ENCODE measurements at places on chromosomes 12 and 14. TPM values are rescaled to one million over a fixed set of nuclear protein-coding genes. Genes with fewer than 3 reads are reported as not detected.

DNA sequence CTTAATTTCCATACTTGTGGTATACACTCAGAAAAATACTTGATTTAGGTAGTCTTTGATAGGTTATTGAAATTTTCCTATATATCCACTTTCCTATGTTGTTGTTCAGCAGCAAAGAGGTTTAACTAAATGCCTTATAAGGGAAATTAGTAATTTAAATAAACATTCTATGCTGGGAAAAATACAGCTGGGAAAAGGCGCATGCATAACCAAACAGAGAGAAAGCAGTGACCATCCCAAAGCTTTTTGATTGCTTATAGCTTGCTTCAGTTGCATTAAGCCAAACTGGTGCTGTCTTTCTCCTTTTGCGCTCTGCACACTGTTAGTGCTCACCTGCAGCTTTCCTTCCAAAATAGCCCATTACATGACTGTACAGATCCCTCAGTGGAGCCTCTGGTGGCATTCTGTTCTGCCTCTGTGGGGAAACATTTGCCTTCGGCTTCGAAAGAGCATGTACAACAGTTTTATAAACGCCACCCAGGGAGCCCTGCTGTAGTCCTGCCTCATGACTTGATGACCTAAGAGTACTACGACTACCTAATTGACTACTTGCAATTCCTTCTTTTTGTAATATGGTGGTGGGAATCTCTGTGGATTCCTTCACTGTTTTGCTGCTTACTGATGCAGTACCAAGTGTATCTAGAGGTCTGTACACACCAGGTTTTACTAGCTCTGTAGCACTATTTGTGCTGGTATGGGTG is 120.8 kb downstream of the RALGAPA1 start:
- no peaks in the 10 kb centered on the region for H3K4me1 ChIP-seq
- peaks cover 5% of the 10 kb centered on the region for H3K36me3 ChIP-seq
- no peaks in the 10 kb centered on the region for H3K27me3 ChIP-seq
- no peak overlapping the region for H3K4me3 ChIP-seq

DNA sequence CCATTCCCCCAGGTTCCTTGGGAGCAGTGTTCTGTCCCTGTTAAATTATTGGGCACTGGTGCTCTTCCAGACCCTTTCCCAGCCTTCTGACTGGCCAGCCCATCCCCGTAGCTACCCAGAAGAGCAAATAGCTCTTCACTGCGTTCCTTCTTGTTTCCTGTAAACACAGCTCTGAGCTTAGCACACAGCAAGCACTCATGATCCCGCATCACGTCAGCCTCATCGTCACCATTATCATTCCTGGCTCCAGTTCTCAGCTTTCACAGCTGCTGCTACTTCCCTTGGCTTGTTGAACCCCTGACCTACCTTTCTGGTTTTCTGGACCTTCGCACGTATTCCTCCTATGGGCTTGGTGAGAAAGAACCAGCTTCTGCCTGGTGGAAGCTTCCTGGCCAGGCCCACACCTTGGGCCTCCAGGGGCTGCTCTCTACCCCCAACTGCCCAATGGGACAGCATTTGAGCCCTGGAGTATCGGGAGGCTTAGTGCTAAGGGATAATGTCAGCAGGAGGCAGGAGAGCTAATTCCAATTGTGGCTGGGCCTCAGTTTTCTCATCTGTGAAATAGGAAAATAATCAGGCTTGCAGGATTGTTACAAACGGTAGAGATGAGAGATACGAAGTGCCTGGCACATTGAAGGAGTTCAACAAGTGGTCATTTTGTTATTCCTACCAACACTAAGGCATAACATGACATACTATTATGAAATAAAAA is 22.6 kb upstream of the PAPOLA start:
- no peaks in the 10 kb centered on the region for H3K4me1 ChIP-seq
- no peaks in the 10 kb centered on the region for H3K36me3 ChIP-seq
- no peak overlapping the region for H3K4me3 ChIP-seq
- peaks cover 7% of the 10 kb centered on the region for H3K27me3 ChIP-seq

DNA sequence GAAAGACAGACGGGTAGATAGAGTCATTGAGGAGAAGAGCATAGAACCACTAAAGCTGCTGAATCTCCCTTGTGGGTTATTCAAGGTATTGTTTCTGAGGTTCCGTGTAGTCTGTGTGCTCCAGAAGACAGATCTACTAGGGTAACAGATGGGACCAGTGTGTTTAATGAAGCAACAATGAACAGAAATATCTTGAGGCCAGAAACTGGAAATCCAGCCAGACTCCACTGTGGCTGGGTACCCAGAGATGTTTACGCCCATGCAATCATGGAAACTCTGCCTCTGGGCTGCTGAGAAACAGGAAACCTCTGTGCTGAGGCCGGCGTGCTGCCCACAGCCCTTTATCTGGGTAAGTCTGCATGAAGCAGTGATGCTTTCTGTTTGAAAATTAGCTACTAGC is 8.3 kb downstream of the PROX2 start:
- peaks cover 9% of the 10 kb centered on the region for H3K4me1 ChIP-seq
- DNase-seq, result no peak
- peaks cover 6% of the 10 kb centered on the region for H3K27me3 ChIP-seq
- H3K36me3 ChIP-seq, result no peaks in the 10 kb centered on the region

- peaks cover 24% of the 10 kb centered on the region for H3K4me1 ChIP-seq
- H3K4me3 ChIP-seq, result no peak overlapping the region
- H3K36me3 ChIP-seq, result peaks cover 43% of the 10 kb centered on the region
- no peak for DNase-seq
- no peaks in the 10 kb centered on the region for H3K27me3 ChIP-seq
Observed at GRCh38 chr12:120797677-120798642, 72.3 kb downstream of the ACADS start.

GRCh38 chr12:101779626-101780025 is 40.4 kb upstream of the SYCP3 start:
- H3K4me3 ChIP-seq, result no peak overlapping the region
- DNase-seq, result no peak

DNA sequence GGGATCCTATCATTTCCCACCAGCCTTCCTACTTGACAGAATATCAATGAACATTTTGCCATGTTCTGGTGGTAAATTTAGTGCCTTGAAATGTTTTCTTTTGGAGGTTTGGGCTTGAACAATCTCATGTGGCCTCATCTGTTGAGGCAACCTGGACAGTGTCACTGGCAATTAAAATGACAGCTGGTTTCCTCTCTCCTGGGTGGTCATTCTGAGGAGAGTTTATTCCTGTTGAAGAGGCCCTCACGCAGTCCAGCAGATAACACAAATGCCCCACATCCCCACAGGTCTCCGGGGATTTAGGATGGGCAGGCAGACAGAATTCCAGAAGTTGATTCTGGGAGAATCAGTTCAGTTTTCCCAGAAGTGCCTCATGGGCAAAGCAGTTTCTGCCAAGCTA is 41.9 kb downstream of the MMAB start:
- H3K4me3 ChIP-seq, result no peak overlapping the region
- H3K27me3 ChIP-seq, result peaks cover 1% of the 10 kb centered on the region
- no peak overlapping the region for H3K27ac ChIP-seq
- peaks cover 5% of the 10 kb centered on the region for H3K36me3 ChIP-seq

DNA sequence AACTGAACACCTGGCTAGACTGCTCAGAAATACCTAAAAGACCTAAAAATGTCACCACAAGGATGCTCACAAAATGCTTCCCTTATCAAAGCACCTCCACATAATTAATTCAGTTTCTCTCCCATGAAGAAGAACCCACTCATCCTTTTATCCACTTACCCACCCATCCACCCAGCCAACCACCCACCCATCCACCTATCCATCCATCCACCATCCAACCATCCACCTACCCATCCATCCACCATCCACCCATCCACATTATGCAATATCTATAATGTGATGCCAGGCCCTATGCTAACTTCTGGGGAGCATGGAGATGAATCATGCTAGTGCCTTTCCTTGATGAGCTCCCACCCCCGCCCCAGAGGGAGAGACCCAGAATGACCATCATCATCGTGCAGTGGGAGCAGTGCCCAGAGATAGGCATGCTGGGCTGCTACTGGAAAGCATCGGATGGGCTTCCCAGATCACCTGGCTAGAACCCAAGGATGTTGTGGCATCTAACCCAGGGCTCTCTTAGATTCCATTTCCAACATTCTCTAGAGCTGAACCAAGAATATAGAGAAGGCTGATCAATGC is 166.6 kb downstream of the TTC7B start:
- peaks cover 8% of the 10 kb centered on the region for H3K36me3 ChIP-seq
- DNase-seq, result no peak
- H3K4me1 ChIP-seq, result peaks cover 15% of the 10 kb centered on the region
- H3K4me3 ChIP-seq, result no peak overlapping the region

GRCh38 chr14:104362761-104363605 is 216.6 kb upstream of the C14orf180 start:
- H3K27ac ChIP-seq, result no peak overlapping the region
- peaks cover 2% of the 10 kb centered on the region for H3K27me3 ChIP-seq
- no peak overlapping the region for H3K4me3 ChIP-seq
- H3K36me3 ChIP-seq, result 0 out of 2 replicates have a peak, but pooled peaks cover 4% of the 10 kb centered on the region
- H3K4me1 ChIP-seq, result no peaks in the 10 kb centered on the region
- no peak for DNase-seq

DNA sequence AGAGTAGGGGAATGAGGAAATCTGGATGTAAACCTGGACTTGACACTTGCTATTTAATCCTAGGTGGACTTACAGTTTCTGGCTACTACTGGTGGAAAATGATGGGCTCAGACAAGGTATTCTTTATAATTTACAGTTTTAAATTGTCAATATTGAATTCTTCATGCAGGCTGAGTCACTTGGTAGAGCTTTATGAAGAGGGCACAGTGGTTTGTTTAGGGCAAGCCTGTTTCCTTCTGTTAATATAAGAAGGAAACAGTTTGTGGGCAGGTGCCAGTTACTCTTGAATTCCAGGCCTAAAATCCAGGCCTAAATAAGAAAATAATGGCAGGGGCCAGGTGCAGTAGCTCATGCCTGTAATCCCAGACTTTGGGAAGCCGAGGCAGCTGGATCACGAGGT is 355.8 kb upstream of the RGS6 start:
- no peak overlapping the region for H3K4me3 ChIP-seq
- DNase-seq, result no peak
- H3K27me3 ChIP-seq, result no peaks in the 10 kb centered on the region
- H3K27ac ChIP-seq, result no peak overlapping the region

- no peak overlapping the region for H3K27ac ChIP-seq
- no peaks in the 10 kb centered on the region for H3K36me3 ChIP-seq
- H3K4me3 ChIP-seq, result no peak overlapping the region
- H3K27me3 ChIP-seq, result no peaks in the 10 kb centered on the region
Observed at GRCh38 chr12:46886541-46887041, 60.8 kb upstream of the SLC38A4 start.

GRCh38 chr12:120032242-120032641 is 43.2 kb downstream of the BICDL1 start:
- H3K4me3 ChIP-seq, result no peak overlapping the region
- H3K4me1 ChIP-seq, result no peaks in the 10 kb centered on the region
- no peaks in the 10 kb centered on the region for H3K36me3 ChIP-seq
- no peak for DNase-seq
- H3K27ac ChIP-seq, result no peak overlapping the region

DNA sequence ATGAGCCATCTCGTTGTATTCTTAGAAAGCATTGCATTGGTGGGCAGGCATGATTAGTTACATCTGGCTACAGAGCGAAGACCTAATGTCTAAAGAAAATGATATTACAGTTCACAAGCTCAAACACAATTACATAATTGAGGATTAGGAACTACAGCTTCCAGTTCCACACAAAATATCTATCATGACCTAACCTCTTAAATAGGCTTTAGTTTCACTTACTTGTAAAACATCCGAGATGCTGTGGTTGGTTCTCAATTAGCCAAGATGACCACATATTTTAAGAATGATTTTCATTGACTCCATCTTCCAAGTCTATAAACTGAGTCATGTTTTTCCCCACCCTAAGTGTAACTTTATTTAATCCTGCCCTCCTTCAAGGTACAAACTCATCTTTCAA is 69.5 kb downstream of the LRIG3 start:
- H3K4me1 ChIP-seq, result peaks cover 10% of the 10 kb centered on the region
- DNase-seq, result peak; percentile 4
- no peaks in the 10 kb centered on the region for H3K36me3 ChIP-seq
- H3K4me3 ChIP-seq, result no peak overlapping the region
- peaks cover 10% of the 10 kb centered on the region for H3K27me3 ChIP-seq

DNA sequence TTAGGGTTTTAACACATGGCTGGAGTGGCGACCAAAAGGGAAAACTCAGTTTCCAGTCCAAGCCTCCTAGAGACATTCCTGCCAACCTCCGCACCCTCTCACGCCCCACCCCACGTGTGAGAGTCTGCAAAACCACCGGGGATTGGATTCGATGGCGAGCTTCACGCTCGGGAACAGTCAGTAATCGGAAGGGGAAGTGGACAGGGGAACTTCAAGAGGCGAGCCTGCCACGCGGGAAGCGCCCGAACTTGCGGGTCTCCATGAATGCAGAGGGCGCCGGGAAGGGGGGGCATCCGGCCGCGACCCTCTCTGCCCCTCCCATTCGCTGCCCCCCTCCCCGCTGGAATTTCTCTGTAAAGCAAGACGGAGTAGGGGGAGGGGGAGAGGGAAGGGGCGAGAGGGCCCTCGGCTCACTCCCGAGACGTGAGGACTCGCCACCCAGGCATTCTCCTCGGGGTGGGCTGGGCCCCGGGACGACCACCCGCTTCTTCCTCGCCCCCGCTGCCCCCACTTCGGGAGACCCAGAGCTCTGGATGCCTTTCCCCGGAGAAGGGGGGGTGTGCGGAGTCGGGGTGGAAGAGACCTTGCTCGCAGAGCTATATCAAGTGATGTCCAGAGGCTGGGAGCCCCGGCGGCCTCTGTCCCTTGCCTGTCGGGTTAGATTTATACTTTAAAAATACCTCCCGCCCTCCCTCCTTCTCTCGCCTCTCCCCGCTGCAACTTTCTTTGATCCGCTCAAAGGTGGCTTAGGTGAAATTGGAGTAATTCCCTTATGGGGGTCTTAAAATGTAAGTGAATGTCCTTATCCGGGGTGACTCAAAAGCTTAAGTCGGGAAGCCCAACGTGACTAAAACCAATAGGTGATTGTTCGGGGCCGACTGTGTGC is 2.5 kb upstream of the CCND2 start:
- H3K4me3 ChIP-seq, result peak overlapping the region; percentile 77
- DNase-seq, result no peak
- no peaks in the 10 kb centered on the region for H3K36me3 ChIP-seq
- H3K27me3 ChIP-seq, result peaks cover 63% of the 10 kb centered on the region
- peaks cover 32% of the 10 kb centered on the region for H3K4me1 ChIP-seq
- H3K27ac ChIP-seq, result no peak overlapping the region

DNA sequence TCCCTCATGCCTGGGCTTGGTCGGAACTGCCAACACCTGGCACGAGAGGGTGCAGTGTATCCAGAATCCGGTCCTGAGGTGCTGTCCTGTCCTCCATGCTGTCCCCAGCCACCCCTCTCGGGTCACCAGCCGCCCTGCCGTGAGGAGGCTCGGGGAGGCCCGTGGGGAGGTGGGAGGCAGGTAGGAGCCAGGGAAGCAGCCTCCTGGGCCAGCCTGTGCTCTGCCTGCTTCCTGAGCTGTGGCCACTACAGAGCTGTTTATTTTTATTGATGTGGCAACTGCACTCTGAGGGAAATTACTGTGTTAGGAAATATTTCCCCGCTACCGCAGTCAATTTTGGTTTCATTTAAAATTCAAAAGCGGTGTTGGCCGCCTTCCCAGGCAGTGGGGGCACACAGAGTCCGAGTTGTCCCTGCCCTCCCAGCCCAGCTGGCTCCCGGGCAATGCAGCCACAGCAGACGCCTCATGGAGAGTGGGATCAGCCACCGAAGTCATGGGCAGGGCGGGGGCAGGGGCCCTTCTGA is 18.3 kb downstream of the NOC4L start:
- no peak overlapping the region for H3K4me3 ChIP-seq
- no peak overlapping the region for H3K27ac ChIP-seq
- DNase-seq, result peak; percentile 80
- no peaks in the 10 kb centered on the region for H3K4me1 ChIP-seq
- H3K36me3 ChIP-seq, result no peaks in the 10 kb centered on the region

- H3K36me3 ChIP-seq, result peaks cover 38% of the 10 kb centered on the region
- peak; percentile 69 for DNase-seq
- peaks cover 77% of the 10 kb centered on the region for H3K4me1 ChIP-seq
- peak overlapping the region; percentile 95 for H3K27ac ChIP-seq
- H3K4me3 ChIP-seq, result peak overlapping the region; percentile 91
Observed at GRCh38 chr12:77062846-77063461, 2.4 kb downstream of the E2F7 start.

The DPPA3 gene
- total RNA-seq, result not detected

The COCH gene
- not detected for total RNA-seq

The CLEC2A gene
- not detected for total RNA-seq

The SMIM41 gene
- total RNA-seq, result not detected

Data from HFFc6 (cell line).